Activated naive CD4-positive, alpha-beta T cell treated with anti-CD3 and anti-CD28 coated beads, Interleukin-2, amount 50 U/mL, for 72 hours (primary cell): ENCODE measurements at places on chromosomes 11 and 22.

GRCh38 chr11:86278226-86278625, 23.8 kb upstream of the HIKESHI start:
- DNase-seq, result no peak

DNA sequence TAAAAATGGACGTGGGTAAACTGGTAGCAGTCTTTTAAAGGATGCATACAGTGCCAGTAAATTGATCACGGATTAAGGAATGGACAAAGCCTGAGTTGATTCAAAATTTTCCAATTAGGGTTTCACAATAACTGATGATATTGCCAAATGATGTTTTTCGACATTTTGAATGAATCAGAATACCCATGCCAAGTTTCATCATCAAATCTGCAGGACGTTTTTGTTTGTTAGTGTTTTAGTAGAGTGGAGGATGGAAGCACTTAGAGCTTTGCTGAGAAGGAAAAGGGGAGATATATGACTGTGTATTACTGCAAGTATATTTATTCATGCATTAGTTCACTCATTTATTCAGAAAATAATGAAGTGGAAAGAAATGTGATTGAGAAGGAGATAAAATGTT, 78.3 kb downstream of the SLC17A6 start:
- DNase-seq, result no peak

DNA sequence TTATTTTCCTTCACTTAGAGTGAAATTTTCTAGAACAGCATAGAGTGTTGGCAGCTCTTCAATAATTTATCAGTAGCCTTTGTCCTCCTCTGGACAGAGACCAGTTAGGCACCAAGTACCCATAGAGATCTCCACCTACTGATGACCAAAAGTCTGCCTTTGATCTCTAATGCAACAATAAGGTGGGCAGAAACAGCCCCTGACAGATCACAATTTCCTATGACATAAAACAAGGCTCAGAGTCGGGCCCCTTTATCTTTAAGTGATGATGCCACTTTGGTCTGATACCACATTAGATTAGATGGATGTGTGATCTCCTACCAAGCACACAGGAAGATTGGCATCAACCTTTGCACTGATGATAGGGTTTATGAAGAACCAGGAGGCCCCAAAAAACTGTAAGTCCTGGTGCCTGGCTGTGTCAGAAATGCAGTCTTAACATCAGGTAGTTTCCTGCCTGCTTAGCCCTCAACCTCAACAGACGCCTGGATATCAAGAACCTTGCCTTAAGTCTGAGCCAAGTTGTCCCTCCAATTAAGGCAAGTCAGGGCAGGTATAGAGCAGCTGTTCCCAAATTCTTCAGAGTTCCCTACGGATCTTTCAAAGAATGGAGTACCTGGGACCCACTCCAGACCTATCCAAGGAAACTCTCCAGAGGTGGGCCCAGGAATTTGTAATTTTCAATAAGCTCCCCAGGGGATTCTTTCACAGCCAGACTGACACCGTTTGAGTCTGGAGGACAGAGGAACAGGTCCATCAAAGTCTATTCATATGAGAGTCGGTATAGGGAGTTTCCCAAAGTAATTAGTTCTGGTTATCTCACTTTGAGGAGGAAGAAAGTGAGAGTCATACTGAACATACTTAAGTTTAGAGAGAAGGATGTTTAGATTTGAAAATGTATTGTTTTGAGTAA, 30.6 kb upstream of the TMPRSS4 start:
- DNase-seq, result peak; percentile 22

- DNase-seq, result no peak
Measured at GRCh38 chr11:15127341-15127740, 12.6 kb downstream of the INSC start.

GRCh38 chr22:26756675-26757293, 99.4 kb downstream of the MIAT start:
- peak; percentile 84 for DNase-seq

GRCh38 chr11:68327586-68328370, 15.4 kb downstream of the LRP5 start:
- DNase-seq, result no peak

DNA sequence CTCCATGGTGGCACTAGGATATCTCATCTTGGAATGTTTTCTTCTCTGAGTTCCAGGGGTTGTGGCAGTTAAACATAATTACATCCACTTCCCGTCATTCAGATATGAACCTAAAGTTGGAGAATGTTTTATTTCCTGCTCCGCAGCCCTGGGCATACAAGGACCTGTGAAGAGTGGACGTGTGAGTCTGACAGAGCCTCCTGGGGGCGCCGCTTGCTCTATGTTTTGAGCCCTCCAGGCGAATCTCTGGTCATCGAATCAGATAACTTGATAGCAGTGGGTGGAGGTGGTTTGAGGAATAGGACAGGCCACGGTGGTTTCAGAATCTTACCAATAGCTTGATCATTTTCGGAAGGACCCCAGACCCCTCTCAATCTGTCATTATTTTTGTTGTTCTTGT, 174.2 kb downstream of the NTM start:
- DNase-seq, result no peak

DNA sequence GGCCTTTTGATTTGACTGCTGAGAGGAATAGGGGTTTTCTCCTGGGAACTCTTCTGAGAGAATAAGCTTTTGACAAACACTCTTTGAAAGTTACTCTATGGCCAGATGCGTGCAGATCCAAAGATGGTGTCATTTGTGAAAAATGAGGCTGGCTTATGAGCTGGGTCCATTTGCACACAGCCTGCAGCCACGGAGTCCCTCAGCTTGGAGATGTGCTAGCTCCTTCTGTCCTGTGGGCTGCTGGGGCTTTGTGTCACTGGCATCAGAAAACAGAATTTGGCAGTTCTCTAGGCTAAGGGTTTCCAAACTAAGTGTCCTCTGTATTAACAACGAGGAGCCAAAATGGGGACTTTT, 702.4 kb downstream of the NTM start:
- no peak for DNase-seq

DNA sequence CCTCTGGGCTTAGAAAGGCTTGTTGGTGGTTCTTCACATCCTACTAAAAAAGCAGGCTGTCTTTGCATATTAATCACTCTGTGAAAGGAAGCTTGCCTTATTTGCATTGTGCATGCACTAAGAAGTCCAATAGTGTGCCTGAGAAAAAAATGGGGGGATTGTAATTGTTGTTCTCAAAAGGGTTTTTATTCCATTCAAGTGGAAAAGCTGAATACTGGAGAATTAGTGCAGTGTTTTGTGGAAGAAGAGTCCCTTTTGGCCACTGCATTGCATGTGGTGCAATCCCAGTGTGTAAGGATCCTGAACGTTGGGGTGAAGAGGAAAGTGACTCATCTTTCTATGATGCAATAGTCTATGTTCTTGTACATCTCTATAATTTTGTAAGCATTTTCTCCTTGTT, 16.5 kb downstream of the NCAM1 start:
- no peak for DNase-seq

- no peak for DNase-seq
Measured at GRCh38 chr22:20965104-20965887, 1.8 kb upstream of the AIFM3 start.

DNA sequence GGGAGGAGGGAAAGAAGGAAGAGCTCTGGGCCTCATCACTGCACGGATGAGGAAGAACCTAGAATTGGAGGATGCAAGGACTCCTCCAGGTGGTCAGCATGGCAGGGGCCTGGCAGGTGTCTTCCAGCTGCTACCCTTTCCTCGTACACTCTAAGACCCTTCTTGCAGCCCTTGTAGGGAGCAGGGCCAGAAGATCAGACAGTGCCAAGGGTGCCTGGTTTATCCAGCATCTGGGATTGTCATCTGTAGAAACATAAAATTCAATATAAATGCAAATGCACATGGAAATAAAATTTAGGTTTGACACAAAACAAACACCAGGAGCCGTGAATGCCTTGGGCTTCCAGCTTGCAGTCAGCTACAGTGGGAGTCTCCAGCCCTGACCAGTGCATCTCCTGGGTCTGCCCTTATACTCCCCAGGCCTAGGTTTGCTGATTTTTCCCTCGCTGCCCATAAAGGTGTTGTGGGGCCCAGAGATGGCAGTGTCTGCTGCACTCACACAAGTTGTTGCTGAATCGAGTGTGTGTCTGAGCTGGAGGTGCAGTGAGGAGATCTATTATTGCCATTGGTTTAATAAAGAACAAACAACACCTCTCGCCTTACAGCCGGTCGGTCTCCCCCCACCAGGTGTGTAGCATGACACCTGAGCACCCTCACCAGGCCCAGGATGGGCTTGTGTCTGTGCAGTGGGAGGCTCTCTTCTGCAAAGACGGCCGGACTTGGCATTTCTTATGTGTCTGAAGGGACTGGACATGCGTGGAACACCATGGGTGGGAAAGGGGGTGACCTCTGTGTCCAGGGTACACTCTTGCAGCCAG, 87.1 kb downstream of the BCR start:
- DNase-seq, result no peak

DNA sequence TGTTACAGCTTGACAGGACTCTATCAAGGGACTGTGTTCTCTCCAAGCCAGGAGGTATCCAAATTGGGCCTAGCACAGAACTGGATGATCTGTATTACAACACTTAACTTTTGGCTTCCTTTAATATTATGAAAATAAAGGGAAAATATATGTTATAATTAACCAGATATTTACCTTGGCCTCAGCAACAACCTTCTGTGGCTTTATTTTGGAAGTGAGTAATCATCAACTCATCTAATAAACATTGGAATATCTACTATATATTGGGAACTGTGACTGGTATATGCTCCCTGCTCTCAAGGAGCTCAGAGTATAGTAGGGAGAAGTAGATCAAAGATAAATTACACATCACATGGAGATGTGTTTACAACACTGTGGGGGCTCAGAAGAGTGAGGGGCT, 352.2 kb downstream of the METTL15 start:
- no peak for DNase-seq

- DNase-seq, result no peak
Measured at GRCh38 chr11:17887779-17888178, 125.1 kb downstream of the SERGEF start.

GRCh38 chr11:34916843-34917770, 689 bp downstream of the PDHX start:
- peak; percentile 62 for DNase-seq

- no peak for DNase-seq
Measured at GRCh38 chr11:58941838-58942237, 2.5 kb downstream of the GLYATL1 start.

DNA sequence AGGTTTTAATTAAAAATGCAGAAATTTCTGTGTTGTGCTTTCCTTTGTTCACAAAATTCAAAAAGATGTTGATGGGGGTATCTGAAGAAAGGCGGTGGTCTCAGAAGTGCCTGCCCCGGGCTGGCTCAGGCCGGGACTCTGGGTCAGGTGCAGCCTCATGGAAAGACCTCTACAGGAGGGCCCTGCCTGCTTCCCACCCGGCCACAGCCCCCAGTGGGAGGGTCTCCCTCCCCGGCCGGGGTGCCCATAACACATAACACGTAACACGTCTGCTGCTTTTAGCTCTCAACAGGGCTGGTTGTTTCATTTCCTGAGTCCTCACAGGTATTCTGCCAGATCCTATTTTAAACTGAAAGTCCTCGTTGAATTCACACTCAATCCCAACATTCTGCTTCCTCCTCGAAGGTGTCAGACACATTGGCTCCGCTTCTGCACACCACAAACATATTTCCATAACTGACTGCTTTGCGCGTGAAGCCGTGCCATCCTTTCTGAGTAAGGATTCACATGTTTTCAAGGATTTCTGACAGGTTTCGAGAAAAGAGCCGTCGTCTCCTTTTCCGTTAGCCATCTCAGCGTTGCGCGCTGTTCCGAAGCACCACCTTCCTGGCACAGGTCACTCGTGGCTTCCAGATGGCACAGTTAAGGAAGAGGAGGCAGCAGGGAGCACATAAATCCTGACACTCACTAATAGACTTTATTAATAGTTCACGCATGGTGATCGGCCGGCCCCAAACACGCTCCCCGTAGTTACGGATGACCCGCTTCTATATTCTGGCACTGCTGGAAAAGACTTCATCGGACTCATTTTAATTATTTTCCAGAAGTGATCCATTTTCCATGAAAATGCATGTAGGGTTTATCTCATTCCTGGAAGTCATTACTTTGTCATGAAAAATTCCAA, 569.3 kb downstream of the BRD1 start:
- DNase-seq, result no peak

DNA sequence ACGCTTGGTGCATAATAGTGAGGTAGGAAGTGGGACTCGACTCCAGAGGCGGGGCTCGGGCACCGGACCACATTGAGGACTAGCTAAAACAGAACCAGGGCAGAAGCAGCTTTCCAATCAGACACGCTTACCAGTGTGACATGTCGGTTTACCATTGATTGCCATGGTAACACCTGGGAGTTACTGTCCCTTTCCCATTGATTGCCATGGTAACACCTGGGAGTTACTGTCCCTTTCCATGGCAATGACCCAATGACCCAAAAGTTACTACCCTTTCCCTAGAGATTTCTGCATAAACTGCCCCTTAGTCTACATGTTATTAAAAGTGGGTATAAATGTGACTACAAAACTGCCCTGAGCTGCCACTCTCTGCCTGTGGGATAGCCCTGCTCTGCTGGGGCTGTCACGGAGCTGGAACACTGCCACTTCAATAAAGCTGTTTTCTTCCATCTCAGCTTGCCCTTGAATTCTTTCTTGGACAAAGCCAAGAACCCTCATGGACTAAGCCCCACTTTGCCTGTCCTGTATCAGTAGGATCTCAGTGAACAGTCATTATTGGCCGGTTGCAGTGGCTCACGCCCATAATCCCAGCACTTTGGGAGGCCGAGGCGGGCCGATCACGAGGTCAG, 77.4 kb upstream of the CRYBB3 start:
- DNase-seq, result no peak

- DNase-seq, result no peak
Measured at GRCh38 chr11:33179348-33179803, 18.1 kb upstream of the CSTF3 start.

GRCh38 chr22:49685686-49686085, 142.0 kb downstream of the BRD1 start:
- DNase-seq, result no peak

DNA sequence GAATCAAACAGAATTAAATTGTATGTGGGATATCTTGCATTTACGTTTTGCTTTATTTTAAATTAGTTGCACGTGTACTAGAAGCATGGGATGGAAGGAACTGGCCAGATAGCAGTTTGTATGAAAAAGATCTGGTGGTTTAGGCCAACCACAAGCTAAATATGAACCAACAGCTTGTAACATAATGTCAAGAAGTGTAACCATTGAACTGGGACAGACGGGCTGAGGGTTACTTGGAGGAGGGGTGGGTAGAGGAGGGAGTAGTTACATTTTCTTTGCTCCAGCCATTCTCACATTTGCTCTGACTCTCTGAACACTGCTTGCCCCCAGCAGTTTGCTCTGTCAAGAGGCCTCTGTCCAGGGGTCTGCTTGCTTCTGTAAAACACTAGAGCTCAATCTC, 31.7 kb upstream of the CXCR5 start:
- DNase-seq, result no peak

DNA sequence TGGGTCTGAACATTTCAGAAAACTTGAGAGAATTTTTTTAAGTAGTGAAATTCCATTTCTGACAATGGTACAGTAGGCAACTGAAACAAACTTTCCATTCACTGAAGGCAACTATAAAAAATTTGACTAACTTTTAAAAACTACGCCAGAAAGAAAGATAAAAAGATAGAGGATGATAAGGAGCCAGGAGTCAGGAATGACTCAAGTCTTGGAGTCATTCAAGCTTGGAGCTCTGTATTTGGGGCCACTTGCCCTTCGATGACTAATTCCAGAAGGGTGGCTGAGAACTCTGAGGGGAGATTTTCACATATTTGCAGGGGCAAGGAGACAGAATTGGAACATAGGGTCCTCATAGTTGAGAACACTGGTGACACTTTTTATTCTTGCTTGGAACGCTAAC, 1083.2 kb upstream of the CNTN5 start:
- DNase-seq, result no peak

- DNase-seq, result no peak
Measured at GRCh38 chr11:126475014-126475991, 119.8 kb downstream of the ST3GAL4 start.
